HFFc6 (cell line): ENCODE measurements at places on chromosomes 5 and 9. TPM values are rescaled to one million over a fixed set of nuclear protein-coding genes. Genes with fewer than 3 reads are reported as not detected.

- DNase-seq: no peak
Observed at GRCh38 chr9:126761274-126761673, 43.6 kb upstream of the ZBTB43 start.

DNA sequence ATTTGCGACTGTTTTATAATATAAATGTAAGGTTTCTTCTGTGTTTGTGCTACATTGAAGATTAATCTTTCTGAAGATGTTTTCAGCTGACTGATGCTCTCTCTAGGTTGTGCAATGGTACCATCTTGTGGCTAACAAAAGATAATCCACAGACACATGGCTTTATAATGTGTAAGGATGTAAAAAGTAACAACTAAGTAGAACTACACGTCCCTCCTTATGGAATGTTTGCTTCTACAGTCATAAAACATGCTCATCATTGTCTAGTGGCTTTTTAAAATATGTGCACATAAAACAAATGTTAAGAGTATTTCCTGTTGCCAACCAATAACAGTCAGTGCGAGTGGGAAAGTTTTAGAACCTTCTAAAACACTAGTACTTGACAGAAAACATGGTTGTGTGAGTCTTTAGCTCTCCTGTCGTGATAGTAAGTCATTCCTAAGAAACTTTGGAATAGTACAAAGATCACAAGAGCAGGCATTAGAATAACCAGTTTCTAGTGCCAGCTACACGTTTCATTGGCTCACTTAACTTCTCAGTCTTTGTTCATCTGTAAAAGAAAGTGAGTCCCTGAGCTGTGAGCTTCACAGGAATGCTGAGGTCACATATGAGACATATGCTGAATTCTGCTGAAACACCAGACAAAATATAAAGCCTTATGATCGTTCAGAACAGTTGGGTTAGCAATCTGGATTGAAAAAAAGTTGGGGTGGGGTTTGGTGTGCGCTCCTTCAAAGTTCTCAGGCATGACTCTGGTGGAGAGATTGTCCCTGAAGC is 75.7 kb upstream of the GLIS3 start:
- DNase-seq: peak; percentile 92

- DNase-seq: no peak
Observed at GRCh38 chr9:111013707-111014106, 24.6 kb downstream of the LPAR1 start.

DNA sequence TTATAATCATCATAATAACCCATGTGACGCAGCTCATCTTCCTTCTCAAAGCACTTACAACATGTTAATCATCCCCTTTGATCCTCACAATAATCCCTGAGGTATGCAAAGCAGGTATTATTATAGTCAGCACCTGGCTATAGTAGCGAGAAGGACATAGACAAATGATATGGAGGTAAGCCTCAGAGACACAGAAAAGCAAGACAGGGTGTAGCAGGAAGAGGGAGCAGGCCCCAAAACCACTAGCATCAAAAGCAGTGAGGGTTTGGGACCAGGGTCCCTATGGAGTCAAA is 139.2 kb upstream of the SLC30A5 start:
- no peak for DNase-seq

GRCh38 chr5:157290156-157290980 is 24.4 kb downstream of the CYFIP2 start:
- DNase-seq: peak; percentile 70

GRCh38 chr5:51389577-51390463 is 6.6 kb downstream of the ISL1 start:
- peak; percentile 72 for DNase-seq

GRCh38 chr5:137665678-137666460 is 70.0 kb downstream of the KLHL3 start:
- no peak for DNase-seq

DNA sequence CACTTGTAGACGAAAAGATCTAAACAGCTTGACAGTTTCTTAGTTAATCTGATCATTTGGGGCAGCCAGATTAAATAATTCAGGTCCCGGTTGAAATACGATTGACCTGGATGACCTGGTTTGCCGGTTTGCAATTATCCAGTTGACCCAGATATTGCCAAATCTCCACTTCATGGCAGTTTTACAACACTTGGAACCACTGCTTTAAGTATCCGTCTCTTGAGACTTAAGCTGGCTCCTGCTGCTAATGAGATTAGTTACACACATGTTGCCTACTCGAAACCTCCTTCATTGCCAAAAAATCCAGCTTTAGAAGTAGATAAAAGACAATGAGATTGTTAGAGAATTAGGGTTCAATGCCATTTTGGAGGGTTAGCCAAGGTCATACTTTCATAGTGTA is 136.2 kb upstream of the HAPLN1 start:
- no peak for DNase-seq

DNA sequence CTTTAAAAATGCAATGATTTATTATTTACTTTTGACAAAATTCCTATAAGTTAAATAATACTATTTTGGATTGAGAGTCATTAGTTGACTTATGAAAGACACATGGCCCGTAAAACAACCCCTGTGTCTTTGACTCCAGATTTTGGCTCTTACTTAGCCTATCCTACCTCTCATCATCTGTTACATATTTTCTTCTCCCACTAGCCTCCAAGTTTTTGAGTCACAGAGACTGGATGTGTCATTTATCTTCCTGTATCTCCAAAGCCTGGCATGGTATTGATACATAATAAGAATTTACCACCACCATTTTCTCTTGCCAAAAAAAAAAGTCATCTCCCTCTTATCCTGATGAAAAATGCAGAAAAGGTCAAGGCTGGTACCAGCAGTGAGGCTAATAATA is 99.9 kb downstream of the GABRB2 start:
- DNase-seq: no peak

DNA sequence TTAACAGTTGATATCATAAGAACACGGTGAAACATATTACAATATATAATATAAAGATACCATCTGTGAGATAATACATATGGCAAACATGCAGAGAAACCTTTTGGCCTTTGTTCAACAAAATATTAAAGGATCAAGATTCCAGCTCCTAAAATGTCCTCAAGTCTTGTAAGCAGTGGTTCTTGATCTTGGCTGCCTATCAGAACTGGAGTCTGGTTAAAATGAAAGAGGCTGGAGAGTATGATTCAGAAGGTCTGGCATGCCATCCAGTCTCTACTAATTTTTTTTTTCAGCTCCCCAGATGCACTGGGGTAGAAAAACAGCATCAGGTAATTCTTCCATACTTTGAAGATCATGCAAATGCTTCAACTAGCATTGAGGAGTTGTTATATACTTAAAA is 83.2 kb downstream of the TNC start:
- peak; percentile 78 for DNase-seq

GRCh38 chr9:23044549-23044948 is 597.9 kb downstream of the DMRTA1 start:
- DNase-seq: peak; percentile 20

- no peak for DNase-seq
Observed at GRCh38 chr9:69894720-69895119, 74.1 kb downstream of the CFAP95 start.

DNA sequence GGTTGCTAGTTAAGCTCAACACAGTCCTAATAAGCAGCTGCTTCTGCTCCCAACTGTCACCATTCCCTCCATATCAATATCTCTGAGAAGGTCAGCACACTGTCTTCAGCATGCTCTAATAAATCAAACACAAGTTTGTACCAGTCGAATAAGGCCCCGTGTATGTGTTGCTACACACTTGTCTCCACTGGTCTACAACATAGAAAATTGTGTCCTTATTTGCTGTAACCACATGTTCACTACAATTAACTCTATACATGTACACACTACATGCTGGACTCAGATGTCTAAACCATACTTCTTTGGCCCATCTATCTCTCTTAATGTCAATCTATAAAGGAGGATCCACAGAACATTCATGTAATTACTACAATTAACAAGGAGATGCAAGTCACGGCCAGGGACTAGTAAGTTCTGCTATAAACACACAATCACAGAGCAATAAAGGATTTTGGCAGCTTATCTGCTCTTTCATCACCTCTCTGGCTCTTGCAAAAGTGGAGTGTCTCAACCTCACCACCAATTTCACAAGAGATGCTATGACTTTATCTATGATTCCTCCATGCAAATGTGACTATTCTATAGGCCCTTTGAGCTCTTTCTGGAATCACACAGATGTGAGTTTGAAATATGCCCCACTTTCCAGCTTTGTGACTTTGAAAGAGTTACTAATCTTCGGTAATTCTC is 143.9 kb downstream of the SEMA5A start:
- DNase-seq: no peak

GRCh38 chr9:27041746-27042145 is 36.3 kb upstream of the LRRC19 start:
- DNase-seq: no peak

- no peak for DNase-seq
Observed at GRCh38 chr5:66436721-66437120, 159.5 kb upstream of the MAST4 start.

DNA sequence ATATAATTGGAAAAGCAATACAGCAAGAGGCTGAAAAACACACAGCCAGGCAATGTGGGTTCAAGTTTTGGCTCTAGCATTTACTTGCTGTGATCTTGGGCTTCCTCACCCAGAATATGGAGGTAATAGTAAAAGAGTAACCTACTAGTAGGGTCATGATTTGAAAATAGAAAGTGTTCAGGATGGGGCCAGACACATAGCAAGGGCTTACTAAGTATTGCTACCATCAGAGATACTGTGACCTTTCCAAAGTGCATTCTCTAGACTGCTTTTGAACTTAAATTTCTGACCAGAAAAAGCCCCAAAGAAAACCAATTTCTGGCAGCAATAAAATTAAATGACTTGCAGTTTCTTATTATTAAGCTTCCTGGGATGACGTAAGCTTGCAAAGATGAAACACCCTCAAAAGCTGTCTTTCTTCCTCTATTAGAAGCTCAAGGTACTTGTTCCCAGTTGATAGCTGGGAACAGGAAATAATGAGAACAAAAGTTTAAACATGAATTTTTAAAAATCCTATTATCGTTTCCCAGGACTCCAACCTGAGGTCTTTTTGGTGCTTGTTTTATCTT is 20.3 kb downstream of the SLC45A2 start:
- no peak for DNase-seq

DNA sequence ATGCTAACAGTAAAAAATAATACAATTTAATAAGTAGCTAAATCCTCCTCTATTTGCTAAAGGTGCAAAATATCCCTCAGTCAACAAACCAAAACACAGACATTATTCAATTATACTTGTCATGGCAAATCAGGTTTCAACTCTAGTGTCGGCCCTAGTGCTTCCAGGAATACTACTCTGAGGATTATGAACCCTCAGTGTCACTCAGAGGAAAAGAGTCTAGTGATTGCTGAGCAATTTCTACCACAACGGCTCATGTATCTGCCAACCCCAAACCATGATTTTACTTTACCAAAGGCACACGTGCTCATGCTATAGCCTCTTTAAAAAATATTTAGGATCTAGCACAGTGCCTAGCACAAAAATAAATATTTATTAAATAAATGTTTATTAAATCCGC is 21.0 kb downstream of the RICTOR start:
- DNase-seq: no peak

GRCh38 chr9:19967888-19968459 is 179.1 kb upstream of the SLC24A2 start:
- DNase-seq: no peak

GRCh38 chr9:100011062-100011681 is 87.6 kb downstream of the ERP44 start:
- peak; percentile 48 for DNase-seq

- no peak for DNase-seq
Observed at GRCh38 chr5:100668511-100668910, 133.3 kb downstream of the FAM174A start.

- no peak for DNase-seq
Observed at GRCh38 chr9:119736491-119737454, 367.5 kb upstream of the BRINP1 start.

DNA sequence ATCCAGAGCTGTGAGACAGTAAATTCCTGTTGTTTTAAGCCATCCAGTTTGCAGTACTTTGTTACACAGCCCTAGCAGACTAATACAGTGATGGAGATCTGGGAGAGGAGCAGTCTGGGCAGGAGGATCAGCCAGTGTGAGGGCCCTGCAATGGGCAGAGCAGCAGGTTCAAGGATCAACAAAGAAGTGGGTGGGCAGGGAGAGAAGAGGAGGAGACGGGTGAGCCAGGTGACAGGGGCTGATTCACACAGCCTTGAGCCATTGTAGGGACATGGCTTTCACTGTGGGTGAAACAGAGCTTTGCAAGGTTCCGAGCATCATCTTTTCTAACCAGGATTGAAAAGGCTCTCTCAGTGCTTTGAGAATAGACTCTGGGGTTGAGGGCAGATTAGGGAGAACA is 88.2 kb upstream of the MVB12B start:
- no peak for DNase-seq

- DNase-seq: no peak
Observed at GRCh38 chr9:113588242-113588810, 124.8 kb downstream of the RGS3 start.

DNA sequence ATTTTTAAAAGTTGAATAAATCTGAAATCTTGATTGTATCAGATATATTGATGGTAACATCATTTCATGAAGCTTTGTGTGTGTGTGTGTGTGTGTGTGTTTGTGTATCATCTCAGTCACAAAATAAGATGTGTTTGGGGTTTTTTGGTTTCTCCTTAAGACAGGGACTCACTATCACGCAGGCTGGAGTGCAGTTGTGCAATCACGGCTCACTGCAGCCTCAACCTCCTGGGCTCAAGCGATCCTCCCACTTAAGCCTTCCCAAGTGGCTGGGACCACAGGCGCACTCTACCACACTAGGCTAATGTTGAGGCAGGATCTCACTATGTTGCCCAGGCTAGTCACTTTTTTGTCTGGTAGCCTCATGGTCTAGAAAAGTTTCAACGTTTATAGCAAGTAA is 83.4 kb upstream of the DMRT1 start:
- no peak for DNase-seq

- DNase-seq: no peak
Observed at GRCh38 chr9:38027714-38028113, 41.3 kb downstream of the SHB start.

DNA sequence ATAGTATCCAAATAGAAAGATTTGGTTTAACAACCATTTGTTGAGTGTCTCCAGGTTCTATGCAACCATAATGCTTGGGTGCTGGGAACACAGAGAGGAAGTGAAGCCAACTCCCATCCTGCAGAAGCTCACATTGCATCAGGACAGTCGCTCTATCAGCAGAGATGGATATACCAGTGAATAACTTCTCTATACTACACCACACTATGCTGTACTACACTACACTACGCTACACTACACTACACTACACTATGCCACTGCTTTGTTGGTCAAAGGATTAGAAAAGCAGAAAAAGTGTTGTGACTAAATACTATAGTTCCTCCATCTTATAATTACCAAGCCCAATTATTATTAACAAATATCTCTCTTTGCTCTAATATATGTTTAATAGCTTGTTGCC is 89.2 kb upstream of the PRRC1 start:
- DNase-seq: no peak

The ZNF883 gene
- 4.2 to 6.5 TPM (median 4.5 TPM) in 3 replicates for total RNA-seq

The EGR1 gene
- total RNA-seq: 58.3 to 124 TPM (median 119 TPM) in 3 replicates

The IRGM gene
- total RNA-seq: not detected in 3 replicates

The PROB1 gene
- 2.7 to 5.3 TPM (median 2.8 TPM) in 3 replicates for total RNA-seq

The EFNA5 gene
- total RNA-seq: not detected in 3 replicates

The C9orf50 gene
- total RNA-seq: 0.14 TPM in 1 of 3 replicates, not detected in the others

The PGM5 gene
- 0.29 to 0.67 TPM (median 0.41 TPM) in 3 replicates for total RNA-seq

The GMCL2 gene
- total RNA-seq: not detected in 3 replicates
